Osteocyte (in vitro differentiated cells): ENCODE measurements at places on chromosomes 4 and X. TPM values are rescaled to one million over a fixed set of nuclear protein-coding genes. Genes with fewer than 3 reads are reported as not detected.

Gene BOD1L1
- total RNA-seq, result 41.6 and 43.4 TPM in 2 replicates

DNA sequence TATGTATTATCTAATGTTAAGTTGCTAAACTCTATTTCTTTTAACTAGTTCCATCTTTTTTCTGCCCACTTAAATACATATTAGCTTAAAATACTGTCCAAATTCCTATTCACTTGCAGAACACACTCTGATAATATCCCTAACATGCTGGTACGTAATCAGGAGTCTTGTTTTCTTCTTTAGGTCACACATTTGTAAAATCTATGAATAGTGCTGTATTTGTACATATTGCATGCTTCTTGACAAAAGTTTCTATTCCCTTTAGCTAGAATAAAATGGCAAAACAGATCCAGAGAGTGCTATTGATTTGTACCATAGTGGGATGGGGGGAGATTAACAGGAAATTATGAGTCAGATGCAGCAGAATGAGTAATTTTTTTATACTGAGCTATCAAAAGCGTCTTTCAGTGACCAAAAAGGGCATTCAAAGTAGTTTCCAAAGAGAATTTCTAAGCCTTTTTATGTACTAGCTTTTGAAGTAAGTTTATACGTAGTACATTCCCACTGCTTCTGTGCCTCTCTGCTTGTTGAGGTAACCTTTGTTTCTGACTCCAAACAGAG, 126.5 kb downstream of the PTPN13 start:
- no peak for DNase-seq

GRCh38 chr4:38113132-38113531, 152.9 kb downstream of the PTTG2 start:
- no peak for DNase-seq

DNA sequence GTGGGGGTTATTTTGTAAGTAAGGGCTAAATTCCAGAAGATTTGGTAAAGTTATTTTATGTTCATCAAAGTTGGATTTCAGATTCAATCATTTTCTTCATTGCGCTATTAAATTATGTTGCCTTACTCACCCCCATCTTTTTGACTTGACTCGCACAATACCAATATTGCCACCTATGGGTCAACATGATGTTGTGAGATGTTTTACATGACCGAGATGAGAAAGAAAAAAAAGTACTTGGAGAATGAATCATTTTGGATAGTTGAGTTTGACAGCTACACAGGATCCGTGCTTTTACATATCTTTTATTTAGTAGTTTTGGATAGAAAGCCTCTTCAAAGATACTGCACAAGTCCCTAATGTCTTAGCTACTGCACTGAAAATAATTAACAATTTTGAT, 224.2 kb upstream of the EMCN start:
- no peak for DNase-seq

GRCh38 chr4:2058264-2059045, 672 bp upstream of the NAT8L start:
- DNase-seq, result no peak

DNA sequence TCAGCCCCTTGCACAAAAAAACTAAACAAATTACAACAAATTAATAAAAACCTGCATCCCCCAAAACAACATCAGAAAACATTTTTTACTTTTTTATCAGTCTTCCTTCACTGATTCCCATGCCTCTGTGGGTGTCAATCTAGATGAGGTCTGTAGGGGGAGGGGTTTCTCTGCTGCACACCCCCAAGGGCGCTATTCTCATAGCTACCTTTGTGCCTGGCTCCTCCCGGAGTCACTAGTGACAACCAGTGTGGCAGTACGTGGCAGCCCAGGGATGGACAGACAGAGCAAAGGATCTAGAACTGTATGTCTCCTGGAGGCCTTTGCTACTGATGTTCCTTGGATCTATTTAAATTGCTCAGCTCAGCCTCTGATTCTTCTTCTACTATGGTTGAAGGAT, 228.1 kb upstream of the ANXA3 start:
- DNase-seq, result no peak

DNA sequence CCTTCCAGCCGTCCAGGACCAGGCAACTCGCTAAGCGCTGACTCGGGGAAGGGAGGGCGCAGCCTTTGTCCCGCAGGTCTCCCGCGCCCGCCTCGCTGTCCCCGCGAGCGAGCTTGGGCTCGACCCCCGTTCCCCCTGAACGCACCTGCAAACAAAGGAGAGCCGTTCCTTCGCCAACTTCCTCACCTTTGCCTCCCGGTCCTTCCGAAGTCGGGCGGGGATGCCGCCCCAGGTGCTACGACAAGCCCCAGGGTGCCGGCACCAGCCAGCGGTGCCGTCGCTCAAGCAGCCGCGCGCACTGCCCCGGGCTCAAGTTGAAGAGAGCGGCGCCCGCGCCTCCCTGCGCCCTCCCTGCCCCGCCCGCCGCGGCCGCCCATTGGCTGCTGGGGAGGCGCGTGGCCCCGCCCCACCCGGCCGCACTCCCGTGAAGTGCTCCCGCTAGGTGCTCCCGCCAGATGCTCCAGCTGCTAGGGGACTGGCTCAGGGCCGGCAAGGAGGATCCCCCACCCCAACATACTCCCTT, 107.1 kb downstream of the NSUN7 start:
- DNase-seq, result peak; percentile 90

GRCh38 chr4:168694667-168695066, 197.8 kb downstream of the PALLD start:
- DNase-seq, result no peak

DNA sequence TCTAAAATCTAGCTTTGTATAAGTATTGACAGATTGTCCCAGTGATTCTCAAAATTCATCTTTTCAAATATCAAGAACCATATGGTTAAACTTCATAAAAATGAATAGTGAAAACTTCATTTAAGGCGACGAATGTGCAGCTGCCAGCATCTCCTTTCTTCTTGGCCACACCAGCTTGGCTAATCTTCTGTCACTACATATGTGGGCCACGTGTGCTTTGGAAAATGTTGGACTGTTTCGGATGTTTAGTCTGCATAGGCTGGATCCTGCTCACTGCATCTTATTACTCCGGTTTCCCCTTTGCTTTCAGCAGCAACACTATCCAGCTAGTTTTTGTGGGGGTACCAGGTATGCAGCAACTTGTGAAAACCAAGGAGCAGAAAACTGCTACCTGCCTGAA, 221.9 kb downstream of the BMPR1B start:
- DNase-seq, result no peak

- DNase-seq, result no peak
Observed at GRCh38 chr4:78630615-78631014, 79.0 kb downstream of the ANXA3 start.

DNA sequence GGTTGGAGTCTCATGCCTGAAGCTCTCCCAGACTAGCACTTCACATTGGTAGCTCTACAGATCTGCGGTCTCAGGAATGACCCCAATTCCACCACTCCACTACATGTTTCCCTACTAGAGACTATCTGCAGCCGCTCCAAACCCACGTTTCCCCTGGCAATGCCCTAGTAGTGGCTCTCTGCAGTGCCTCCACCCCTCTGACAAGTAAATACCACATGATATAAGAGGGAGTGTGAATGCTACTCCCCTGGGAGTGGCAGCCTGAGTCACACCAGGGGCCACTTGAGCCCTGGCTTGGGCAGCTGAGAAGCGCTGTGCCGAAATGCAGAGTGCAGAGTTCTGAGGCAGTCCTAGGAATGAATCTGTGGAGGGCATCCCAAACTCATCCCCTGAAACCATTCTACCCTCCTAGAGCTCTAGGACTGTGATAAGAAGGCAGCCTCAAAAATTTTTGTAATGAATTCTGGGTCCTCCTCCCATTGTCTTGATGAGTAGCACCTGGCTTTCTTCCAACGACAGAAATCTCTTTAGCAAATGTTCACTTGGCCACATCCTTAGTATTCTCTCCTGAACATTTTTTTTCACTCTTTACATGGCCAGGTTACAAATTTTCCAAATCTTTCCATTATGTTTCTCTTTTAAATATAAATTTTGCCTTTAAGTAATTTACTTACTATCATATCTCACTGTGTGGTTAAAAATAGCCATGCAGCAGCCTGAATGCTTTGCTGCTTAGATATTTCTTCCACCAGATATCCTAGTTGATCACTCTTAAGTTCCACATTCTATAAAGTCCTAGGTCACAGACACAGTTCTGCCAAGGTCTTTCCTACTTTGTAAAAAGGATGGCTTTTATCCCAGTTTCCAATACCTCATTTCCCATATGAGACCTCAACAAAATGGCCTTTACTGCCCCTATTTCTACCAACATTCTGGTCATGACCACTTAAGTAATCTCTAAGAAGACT, 160.2 kb upstream of the CPEB2 start:
- no peak for DNase-seq
